ENCODE measurements at places on chromosomes 2 and 18. TPM values are rescaled to one million over a fixed set of nuclear protein-coding genes. Genes with fewer than 3 reads are reported as not detected.

LOXHD1 gene
- total RNA-seq: not detected

CXCR4 gene
- 15.5 TPM for total RNA-seq

DSG4 gene
- total RNA-seq: not detected

GPR35 gene
- not detected for total RNA-seq

CHST10 gene
- 4.9 TPM for total RNA-seq

MPV17 gene
- total RNA-seq: 239 TPM

IL36A gene
- total RNA-seq: not detected

IL18R1 gene
- 1.9 TPM for total RNA-seq

KCNK3 gene
- 7.2 TPM for total RNA-seq

HOXD11 gene
- not detected for total RNA-seq

ITM2C gene
- 84.9 TPM for total RNA-seq

METTL4 gene
- total RNA-seq: not detected

PKDCC gene
- 210 TPM for total RNA-seq

GBX2 gene
- total RNA-seq: not detected

GNLY gene
- not detected for total RNA-seq

HOXD3 gene
- 8.6 TPM for total RNA-seq

CRYGD gene
- total RNA-seq: not detected

BCL11A gene
- total RNA-seq: 0.11 TPM

GPAT2 gene
- total RNA-seq: 9.4 TPM

- DNase-seq: no peak
Measured at GRCh38 chr2:132392221-132392620, 24.4 kb upstream of the GPR39 start.

DNA sequence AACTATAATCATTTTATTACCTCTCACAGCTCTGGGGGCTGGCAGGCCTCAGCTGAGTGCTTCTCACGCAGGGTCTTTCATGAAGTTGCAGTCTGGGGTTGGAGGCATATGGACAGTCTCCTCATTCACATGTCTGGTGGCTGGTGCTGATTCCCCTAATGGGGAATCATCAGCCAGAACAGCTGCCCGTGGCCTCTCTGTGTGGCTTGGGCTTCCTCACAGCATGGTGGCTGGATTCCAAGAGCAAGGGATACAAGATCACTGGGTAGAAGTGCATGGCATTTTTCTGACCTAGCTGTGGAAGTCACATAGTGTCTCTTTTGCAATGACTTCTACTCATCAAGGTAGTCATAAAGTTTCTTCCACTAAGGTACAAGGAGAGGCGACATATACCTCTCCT, 59.0 kb upstream of the LAPTM4A start:
- DNase-seq: no peak

DNA sequence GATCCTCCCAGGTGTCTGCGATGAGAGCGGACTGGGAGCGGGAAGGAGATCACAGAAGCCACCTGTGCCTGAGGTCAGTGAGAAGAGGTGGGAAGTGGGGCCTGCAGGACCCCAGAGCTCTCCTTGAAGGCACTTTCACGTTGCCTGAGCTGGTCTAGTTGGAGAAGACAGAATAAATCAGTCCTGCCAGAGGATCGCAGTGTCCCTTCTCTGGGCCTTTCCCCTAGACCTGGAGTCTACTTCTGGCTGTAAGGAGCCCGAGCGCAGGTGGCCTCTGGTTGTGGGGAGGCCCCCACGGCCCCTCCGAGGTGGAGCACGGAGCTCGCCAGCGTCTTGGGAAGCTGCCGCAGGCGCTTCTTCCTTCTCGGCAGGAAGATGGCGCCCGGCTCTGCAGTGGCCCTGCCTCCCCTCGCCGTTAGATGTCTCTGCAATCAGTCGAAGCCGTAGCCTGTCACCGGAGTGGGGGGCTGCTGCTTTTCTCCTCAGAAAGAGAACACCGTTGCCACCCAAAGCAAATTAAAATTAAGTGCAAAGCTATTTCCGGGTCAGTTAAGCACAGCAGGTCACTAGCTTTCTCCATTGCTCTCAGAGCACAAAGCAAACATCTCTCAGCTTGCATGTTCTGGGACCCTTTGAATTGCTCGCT, 212.0 kb upstream of the MYT1L start:
- DNase-seq: no peak

GRCh38 chr2:113228991-113229716, 49.6 kb downstream of the PAX8 start:
- no peak for DNase-seq

GRCh38 chr2:70069049-70069448, 18.2 kb upstream of the PCBP1 start:
- no peak for DNase-seq

GRCh38 chr18:8167026-8167425, 442.2 kb upstream of the RAB12 start:
- DNase-seq: no peak

DNA sequence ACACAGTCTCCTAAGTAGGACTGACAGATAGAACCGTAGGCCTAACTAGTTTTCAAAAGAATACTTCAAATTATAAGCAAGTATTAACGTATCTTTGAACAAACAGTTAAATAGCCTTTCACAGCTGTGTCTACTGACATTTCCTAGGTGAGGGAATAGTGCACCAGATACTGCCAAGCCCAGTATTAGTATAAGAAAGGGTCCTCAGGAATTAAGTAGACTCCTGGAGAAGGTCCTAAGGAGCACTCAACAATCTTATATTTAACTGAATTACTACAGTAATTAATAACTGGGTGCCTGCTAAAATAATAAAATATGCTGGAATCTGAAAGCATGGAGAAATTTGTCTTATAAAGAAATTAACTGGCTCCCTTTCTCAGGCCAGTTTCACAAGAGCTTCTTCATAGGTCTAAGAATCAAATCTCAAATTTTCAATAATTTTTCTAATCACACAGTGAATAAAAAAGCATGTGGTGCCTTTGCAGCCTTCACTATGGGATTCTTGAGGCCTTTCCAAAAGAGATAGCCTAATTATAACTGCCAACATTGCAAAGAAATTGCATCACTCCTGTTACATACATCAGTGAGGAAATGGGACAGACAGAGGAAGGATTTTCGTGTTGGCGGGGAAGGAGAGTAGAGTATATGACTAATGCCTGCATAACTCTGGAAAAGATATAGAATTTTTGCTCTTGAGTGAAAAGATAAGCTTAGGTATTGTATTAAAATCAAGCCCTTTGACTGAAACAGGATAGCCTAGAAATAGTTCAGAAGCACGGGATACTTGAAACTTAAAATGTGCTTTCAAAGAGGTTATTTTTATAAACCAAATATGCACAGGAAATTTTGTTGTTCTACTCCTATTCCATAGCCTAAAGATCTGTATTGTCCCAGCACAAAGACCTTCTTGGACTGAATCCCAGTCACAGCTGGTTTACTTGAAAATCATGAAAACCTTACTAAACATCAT, 228.6 kb upstream of the STK17B start:
- DNase-seq: no peak

DNA sequence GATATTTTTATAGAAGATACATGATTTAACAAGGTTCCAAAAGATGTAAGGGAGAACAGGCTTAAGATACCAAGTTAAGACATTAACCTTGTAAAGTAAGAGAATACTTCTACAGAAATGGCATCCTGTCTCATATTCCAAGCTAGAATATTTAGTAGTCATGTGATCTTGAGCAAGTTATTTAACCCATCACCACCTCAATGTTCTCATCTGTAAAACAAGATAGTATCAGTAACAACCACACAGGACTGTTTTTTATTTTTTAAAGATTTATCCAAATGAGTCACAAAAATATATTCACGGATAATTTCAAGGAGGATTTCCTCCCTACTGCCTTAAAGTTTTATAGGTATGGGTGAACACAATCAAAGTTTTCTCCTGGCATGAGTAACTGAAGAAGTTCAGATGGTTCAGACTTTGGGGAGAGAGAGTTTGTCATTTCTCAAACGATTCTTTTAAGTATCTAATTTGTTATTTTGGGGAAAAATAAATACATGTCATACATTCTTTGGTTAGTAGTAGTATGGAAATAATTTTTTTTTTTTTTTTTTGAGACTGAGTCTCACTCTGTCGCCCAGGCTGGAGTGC, 25.9 kb downstream of the ROCK1 start:
- DNase-seq: no peak

GRCh38 chr2:88038263-88039105, 17.1 kb downstream of the KRCC1 start:
- DNase-seq: no peak

DNA sequence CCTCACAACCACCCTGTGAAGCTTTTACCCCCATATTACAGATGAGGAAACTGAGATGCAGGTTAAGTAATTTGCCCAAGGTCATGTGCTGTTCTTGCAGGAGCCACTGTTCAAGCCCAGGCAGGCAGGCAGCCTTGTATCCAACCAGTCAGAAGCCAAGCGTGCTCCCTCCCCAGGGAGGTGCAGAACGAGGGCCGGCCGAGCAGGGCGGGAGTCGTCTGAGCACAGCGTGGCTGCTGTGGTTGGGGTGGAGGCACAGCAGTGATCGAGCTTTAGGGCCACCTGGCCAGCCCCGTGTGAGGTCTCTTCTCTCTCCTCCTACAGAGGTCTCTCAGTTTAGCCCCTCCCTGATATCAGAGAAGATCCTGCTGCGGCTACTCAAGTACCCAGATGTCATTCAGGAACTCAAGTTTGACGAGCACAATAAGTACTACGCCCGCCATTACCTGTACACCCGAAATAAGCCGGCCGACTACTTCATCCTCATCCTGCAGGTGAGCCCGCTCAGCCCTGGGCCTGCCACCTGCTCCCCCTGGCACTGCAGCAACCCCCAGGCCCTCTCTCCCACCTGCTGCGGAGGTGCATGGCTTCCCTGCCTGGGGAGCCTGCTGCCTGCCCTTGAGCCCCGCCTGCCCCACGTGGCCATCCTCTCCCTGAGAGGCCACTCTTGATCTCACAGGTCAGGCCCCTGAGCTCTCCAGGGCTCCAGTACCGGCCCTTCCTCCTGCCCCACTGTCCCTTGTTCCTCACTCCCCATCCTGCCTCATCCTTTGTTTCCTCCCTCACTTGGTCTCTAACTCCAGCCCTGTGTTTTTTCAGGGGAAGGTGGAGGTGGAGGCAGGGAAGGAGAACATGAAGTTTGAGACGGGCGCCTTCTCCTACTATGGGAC, 17.1 kb upstream of the CNNM3 start:
- no peak for DNase-seq

GRCh38 chr2:218022131-218022850, 19.5 kb upstream of the TNS1 start:
- DNase-seq: no peak

DNA sequence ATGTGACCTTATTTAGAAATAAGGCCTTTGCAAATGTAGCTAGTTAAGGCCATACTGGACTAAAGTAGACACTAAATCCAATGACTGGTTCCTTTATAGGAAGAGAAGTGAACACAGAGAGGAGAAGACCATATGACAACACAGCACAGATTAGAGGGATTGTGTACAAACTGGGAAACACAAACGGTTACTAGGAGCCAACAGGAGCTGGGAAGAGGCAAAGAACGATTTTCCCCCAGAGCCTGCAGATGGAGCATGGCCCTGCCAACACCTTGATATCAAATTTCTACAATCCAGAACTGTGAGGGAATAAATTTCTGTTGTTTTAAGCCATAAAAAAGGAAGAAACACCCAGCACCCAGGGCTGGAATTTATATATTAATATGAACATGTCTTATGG, 38.7 kb upstream of the COL5A2 start:
- DNase-seq: no peak

- no peak for DNase-seq
Measured at GRCh38 chr2:46267616-46268015, 29.6 kb upstream of the EPAS1 start.

GRCh38 chr18:3449512-3450011, 410 bp upstream of the TGIF1 start:
- DNase-seq: no peak

DNA sequence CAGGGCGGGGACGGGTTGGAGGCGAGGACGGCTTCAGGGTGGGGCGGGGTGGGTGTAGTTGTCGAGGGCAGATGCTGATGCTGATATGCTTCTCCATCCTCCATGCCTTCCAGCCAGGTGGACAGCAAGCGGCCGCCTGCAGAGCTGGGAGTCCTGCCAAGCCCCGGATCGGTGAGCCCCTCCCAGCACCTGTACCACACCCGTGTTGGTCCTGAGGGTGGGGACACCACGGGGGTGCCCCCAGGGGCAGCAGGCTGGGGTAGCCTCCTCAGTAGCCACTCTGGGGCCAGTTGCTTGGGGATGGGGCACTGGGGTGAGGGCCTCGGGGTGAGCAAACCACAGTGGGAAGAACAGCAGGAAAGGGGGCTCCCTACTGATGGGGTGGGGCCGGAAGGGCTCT, 2.6 kb downstream of the ANO7 start:
- no peak for DNase-seq

- no peak for DNase-seq
Measured at GRCh38 chr2:204228169-204228886, 291.8 kb downstream of the ICOS start.

- DNase-seq: no peak
Measured at GRCh38 chr2:235955664-235956063, 212.5 kb downstream of the GBX2 start.

- DNase-seq: no peak
Measured at GRCh38 chr2:45743531-45744396, 92.3 kb downstream of the PRKCE start.

GRCh38 chr2:101030866-101031554, 28.9 kb downstream of the RPL31 start:
- DNase-seq: no peak

DNA sequence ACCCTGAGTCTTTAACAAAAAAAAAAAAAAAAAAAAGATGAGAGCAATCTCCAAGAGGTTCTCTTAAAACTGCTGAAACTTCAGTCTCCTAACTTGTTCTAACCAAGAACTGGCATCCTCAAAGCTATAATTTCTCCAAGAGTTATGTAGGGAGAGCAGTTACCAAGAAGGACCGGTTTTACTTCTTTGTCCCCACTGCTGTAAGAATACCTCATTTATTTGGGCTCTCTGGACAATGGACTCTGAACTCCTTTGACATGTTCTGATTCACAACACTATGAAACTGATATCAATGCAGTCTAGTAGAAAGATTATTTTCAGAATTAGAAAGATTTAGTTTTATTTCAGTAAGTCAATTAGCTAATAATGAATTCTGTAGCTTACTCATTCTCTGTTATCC, 84.5 kb upstream of the DTNB start:
- DNase-seq: no peak

DNA sequence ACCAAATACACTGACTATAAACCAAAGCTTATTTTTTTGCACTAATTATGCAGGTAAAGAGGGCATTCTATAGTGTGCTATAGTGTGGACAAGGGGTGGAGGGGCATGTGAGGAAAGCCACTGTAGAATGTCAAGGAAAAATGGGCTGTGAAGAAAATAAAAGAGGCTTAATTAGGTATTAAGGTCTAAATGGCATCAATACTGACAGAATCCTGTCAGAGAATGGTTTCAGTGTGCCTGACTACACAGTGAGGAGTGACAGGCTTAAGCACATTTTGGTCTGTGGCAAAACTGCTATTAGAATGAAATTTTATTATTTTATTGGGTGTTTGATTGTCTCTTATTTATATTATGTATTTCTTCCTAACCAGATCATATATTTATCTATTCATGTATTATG, 787.6 kb upstream of the CELF4 start:
- no peak for DNase-seq

- DNase-seq: no peak
Measured at GRCh38 chr2:158539176-158540005, 82.6 kb downstream of the PKP4 start.

- no peak for DNase-seq
Measured at GRCh38 chr2:29430382-29431112, 315.3 kb downstream of the CLIP4 start.

- DNase-seq: no peak
Measured at GRCh38 chr2:54995553-54995952, 54.7 kb downstream of the RTN4 start.

All from ascending aorta (tissue), 2 donors.